ENCODE measurements at places on chromosomes 2 and 18.

DNA sequence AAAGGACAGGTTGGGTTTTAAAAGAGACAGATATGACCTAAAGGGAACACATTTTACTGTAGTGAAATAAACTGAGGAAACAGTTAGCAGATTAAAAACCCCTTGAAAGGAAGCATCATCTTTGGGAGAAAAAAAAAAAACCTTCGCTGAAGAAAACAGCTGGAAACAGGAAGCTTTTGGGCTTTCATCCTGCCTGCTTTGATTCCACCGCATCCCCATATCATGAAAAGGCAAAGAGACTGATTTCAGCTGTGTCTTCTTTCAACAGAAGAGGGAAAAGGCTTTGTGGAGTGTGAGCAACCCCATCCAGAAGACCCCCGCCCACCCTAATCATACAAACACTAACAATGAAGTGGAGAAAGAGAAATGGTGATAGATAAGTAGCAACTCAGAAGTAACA is 86.4 kb downstream of the TCF4 start:
- DNase-seq, result no peak

DNA sequence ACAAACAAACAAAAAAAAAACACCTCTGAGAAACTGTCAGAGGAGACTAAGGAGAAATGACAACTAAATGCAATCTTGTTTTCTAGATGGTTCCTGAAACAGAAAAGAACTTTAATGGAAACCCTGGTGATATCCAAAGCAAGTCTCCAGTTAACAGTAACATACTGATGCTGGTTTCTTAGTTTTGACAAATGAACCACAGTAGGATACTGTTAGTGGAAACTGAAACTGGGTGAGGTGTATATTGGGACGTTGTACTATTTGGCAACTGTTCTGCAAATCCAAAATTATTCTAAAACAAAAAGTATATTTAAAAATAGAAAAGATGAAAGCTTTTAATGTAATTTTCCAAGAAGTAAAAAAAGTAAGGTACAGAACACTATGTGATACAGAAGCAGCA is 11.4 kb downstream of the SESTD1 start:
- DNase-seq, result no peak

DNA sequence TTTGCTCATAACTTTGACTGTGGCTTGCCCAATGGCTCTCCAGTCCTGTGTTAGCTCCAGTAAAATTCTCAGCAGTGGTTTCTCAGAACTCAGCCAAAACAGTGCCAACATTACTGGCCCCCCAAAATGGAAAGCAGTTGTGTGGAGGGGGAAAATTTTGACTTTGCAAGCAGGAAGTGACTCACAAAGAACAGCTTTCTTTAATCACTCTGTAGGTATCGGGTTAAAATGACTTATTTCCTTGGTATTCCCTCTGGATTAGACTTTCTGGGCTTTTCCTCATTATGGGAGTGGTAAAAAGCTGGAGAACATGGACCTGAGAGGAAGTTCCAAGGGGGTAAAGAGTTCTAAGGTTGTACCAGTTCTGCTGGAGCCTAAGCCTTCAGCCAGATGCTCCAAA is 175.7 kb upstream of the RND3 start:
- no peak for DNase-seq

DNA sequence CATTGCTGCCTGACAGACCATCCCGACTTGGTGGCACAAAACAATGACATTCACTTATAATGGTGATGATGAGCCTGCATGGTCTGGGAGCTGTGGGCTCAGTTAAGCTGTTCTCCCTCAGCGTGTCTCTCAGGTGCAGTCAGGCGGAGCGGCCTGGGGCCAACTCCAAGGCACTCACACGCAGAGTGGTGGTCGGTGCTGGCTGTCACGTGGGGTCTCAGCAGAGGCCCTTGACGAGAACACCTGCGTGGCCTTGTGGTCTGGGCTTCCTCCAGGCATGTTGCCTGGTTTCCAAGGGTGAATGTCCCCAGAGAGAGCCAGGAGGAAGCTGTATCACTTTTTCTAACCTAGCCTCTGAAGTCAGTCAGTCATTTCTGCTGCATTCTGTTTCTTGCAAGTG is 29.8 kb downstream of the ARMC9 start:
- DNase-seq, result no peak

GRCh38 chr2:11446733-11447248 is 19.2 kb downstream of the E2F6 start:
- DNase-seq, result no peak

- no peak for DNase-seq
Observed at GRCh38 chr18:45887585-45887984, 62.1 kb downstream of the SIGLEC15 start.

DNA sequence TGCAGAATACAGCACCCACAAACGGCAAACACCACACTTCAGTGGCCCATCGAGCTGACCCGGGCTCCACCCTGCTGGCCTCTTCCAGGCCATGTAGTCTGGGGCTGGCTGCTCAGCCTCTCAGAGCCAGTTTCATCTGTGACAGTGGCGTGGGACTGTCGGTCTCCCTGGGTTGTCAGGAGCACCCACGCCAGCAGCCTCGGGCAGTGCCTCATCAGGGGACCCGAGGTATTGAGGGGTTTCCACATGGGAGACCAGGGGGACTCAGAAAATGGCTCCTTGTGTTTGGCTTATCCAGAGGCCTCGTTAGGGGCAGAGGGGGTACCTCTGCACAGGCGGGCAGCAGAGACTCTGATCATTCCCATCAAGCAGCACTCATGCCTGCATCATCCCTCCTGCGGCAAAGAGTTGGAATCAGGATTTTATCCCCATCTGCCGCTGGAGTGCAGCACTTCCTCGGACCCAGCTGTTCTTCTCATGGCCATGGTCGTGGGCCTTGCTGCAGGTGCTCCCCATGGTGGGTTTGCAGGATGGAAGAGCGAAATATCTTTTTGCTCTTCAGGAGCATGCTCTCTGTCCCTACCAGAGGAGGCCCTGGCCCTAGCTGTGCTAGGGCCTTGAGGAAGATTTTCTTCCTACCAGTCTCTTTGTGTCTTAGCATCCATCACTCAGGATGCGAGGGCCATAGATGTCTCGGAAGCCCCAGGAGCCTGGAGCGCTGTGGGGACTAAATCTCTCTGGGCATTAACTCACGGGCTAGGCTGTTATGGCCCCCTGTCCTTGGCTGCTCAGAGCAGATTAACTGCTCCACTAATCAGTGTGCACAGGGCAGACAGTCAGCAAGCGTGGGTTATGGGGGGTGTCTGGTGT is 100.8 kb downstream of the CLIP4 start:
- no peak for DNase-seq
